ENCODE measurements at places on chromosomes 3 and 15.

DNA sequence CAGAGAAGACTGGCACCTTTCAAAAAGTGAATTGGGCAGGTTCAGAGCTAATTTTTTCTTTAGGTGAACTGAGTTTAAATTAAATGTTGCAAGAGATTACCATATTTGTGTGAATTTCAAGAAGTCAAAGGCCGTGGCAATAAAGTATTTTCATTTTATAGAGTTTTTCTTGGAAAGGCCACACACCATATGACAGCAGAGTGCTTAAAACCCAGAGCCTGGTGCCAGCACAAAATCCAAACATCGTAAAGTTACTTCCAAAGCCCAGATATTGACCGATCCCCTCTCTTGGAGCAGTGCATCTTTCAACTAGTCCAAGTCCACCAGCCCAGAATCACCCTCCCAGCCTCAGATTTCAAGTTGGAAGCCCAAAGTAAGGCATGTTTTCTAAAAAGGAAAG, 164.5 kb downstream of the VGLL4 start:
- no peak for DNase-seq

DNA sequence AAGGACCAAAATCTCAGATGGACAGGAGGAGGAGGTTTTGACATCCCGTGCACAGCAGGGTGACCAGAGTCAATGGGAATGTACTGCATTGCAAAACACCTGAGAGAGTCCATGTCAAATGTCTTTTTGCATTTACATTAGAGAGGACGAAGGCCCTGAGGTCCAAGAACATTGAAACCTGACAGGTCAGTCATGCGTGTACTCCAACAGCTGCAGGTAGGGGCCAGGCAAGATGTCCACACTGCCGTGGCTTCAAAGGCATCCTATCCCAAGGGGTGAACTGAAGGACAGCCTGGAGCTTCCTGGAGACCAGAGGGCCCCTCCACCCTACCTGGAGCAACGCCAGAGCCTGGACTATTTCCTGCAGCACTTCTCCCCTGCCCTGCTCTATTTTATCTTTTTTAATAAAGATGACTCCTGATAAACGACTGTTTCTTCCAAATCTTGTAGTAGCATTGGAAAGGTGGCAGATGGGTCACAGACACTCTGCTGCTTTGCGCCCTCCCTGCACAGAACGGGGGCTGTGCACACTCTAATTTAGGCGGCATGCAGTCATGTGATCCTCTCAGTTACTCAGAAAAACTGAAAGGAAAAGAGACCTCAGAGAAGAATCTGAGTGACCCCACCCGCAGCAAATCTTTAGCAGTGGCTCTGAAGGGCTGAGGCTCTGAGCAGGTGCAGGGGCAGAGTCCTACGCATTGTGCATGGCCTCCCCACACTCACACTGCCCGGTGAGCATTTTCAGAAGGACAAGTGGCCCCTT, 68.2 kb downstream of the HMCES start:
- DNase-seq = no peak

DNA sequence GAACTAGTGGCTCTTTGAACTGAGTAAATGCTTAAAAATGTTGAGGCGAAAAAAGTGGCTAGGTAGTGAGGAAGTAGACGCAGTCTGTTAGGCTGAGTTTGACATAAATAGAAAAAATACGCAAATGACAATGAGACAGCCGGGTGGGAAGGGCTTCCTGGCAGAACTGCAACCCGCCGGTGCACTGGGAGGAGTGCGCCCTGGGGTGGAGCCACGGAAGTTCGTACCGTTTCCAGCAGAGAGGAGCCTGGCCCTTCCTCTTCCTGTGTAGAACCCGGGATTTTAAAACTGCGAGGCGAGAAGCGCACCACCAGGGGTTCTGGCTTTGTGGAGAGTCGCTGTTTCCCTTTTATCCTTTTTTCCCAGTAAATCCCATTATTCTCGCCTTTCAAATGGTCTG, 602.6 kb downstream of the PYDC2 start:
- no peak for DNase-seq

DNA sequence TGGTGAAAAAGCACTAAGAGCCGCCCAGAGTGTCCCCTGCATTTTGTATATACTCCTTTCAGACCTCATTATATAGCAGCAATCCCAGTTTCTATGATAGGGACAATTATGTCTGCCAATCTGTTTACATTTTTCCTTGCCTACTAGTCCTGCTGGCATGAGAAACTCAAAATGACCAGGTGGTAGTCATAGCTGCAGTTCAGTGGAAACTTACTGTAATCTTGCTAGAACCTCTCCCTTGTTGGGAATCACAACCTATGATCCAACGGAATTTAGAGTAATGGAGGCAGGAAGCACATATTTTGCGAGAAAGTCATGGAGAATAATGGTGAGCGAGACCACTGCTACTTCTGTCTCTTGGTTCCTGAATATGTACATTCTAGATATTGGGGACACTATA, 28.6 kb upstream of the MINAR1 start:
- no peak for DNase-seq

DNA sequence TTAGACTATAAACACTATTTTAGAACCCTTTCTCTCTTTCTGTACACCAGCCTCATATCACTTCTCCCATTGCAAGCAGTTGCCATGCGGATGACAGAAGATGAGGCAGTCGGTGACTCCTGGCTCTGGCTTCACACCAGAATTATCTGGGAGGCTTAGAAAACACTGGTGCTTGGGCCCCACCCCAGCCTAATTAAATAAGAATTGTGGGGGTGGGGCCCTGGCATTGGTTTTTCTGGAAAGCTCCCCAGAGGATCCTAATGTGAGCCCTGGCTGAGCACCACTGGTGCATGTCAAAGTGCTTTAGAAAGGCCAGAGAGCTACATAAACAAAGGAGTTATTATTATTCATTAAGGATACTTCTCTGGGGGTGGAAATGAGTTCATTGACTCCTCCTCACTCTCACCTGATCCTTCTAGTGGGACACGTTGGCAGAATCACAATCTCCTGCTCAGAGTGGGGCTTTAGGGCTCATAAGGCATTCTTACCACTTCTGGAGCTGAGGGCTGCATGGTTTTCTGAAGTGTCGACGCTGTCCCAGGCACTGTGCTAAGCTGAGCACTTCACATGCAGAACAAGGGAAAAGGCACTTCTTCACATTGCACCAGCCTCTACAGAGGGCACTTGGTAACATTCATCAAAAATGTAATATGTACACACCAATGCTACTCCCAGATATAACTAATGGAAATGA, 188.5 kb upstream of the TLE3 start:
- no peak for DNase-seq

DNA sequence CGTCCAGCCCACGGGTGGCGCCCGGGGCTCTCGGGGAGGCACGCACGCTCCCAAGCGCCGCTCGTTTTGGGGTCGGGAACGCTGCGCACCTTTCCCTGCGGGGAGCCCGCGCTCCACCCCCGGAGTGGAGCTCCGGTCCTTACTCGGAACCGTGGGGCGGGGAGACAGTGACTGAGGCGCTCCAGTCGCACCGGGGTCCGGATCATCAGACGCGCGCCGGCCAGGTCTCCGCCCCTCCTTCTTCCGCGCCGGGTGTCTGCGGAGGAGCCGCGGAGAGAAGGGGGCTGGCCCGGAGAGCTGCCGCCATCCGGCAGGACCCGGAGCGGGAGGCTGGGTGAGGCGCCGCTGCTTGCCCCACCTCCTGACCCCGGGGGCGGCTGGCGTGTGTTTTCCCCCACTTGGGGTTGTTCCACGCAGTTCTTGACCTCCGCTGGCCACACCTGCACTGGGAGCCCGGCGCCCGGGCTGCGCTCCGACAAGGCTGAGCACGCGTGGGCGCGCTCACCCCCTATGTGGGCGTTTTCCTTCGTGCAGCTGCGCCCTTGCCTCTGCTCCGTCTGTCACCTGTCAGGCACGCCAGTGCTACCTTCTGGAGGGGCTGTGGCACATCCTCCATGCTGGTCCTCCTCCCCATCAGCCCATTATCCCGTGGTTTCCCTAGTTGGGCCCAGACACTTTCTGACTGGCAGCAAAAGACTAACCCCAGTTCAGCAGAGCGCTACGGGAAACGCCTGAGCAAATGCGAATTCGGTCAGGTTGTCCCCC, at the start of gene MCF2L2:
TSS of gene MCF2L2 (minus strand) at position 173 of the 765 bp plus-strand sequence. CDS start 642 bp downstream, outside the sequence.
- DNase-seq = peak; percentile 49

DNA sequence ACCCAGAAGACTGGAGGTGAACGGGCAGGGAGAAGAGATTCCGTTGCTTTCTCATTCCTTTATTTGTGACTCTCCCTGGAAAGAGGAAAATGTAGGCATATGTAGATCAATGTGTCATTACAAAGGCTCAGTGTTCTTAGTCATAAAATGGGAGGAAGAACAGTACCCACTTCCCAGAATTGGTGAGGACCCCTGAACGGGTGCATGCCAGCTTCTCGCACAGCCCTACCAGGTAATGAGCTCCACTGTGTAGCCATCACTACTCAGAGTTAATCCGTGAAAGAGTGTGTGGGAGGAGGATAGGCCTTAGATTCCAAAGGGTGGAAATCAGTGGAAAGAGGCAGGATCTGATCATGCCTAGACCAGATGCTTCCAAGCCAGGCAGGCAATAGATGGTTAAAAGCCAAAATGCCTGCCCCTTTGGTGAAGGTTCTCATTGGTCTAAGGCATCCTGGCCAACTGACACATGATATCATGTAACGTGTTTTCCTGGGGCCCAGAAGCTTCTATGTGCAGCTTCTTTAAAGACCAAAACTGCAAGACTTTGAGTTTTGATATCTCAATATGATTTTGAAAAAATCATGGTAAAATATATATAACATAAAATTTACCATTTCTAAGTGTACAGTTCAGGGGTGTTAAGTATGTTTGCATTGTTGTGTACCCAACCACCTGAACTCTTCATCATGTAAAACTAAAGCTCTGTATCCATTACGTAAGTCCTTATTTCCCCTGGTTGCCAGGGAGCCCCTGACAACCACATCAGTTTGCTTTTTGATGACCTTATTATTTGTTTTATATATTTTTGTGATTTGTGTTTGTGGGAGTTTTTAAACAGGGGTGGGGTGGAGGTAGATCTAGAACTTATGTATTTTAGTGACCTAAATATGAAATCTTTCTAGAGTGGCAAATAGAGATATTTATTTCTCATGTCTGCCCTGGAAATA, 402.2 kb upstream of the CFAP20DC start:
- no peak for DNase-seq

DNA sequence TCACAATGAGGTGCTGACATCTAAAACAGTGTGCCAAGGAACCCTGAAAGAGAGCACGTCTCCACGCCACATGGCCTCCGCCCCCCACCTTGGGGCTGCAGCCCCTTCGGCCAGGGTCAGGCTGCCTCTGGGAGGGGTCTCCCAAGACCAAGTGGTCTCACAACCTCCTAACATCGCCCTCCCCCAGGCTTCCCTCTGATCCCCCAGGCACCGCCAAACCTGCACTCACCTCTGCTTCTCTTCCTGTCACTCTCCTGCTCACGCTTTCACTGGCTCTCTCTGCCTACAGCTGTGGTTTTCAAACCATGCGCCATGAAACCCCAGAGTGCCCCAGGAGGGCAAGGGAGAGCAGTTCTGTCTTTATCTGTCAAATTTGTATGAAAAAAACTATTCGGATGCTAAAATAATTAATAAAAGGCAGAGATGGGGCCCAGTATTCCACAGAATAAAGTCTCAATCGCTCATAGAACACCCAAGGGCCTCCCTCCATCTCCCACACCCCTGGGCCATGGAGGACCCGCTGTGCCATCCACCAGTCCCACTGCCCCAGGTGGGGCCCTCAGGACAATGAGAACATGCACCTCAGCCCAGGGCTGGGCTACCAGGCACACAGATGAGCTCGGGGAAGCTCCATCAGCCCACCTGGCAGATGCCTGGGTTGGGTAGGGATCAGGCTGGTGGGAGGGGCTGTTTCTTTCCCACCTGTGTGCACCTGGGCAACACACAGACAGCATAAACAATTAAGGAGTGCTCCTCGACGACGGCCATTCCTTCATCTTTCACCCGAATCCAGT, 21.5 kb downstream of the CYFIP1 start:
- DNase-seq = no peak

DNA sequence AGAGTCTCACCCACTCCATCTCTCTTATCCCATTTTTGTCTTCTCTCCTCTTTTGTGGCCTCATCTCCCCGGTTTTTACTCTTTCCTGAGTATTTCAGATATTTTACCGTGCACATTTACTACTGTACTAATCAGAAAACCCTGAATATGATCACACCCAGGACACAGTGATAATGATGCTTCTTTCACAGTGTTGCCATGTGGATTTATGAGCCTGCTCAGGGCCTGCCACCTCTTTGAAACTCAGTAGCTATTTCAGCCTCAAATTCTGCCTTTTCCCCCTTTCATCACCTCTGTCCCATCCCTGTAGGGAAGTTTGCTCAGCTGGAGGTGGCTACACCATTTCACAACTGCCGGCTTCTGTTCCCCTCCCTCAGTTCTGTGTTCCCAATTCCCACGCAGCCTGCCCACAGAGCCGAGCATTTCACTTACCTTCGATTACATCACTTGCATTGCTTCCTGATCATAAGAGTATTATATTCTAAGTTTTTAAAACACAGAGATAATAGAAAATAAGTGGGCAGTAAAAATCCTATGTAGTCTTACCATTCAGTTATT, 33.2 kb downstream of the ARNT2 start:
- DNase-seq = no peak

DNA sequence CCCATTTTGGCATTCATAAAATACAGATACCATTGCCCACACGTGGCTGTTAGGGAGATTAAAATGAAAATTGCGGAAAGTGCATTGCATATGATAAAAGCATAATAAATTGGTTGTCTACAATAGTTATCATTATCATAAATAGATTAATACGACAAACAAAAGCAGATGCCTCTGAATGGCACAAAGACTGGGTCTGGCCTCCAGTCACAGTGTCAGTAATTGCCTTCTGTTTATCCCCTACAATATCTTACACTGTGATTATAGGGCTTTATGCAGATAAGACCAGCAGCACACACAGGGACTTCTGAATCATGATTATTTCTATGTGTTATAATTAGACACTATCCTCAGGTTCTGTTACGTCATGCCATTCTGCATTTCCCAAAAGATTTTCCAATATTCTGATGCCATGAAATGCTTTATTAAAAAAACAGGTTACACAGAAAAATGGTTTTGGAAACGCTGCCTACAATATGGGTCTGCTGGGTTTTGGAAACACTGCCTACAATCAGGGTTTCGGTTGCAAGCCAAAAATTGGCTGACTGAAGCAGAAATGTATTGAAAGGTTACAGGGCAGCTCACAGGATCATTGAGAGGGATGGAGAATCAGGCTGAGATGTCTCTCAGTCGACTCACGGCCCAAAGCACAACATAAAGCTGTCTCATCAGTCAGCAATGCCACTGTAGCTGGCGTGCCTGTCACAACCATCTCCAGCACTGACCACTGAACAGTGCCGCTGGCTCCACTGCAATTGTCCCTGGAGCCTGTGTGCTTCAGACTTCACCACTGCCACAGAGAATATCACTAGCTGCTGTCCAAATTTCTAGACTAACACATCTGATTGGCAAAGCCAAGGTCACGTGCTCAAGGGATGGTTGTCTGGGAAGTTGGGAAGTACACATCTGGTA, 248.1 kb downstream of the ERC2 start:
- no peak for DNase-seq

Data from stimulated activated CD4-positive, alpha-beta T cell treated with anti-CD3 and anti-CD28 coated beads, Interleukin-15, amount 100 ng/mL, for 1 hour (primary cell).